ENCODE measurements at places on chromosomes 7 and 10.

DNA sequence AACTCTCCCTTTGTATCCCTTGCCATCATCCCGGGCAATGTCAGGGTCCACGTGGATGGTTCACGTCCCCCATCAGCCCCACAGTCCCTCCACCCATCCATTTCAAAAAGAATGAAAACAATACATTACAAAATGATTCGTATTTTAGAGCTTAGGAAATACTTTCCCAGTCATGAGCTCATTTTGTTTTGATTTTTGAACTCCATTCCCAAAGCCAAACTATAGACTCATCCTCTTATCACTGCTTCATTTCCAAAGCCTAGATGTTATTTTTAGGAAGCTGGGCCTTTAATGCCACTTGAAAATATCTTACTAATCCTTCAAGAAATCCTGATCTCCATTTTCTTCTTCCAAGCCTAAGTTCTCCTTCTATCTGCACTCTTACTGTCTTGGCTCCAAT lies 72.1 kb downstream of the WNT2 start:
- no peak overlapping the region for H3K27ac ChIP-seq
- H3K36me3 ChIP-seq, result no peaks in the 10 kb centered on the region
- H3K4me3 ChIP-seq, result no peak overlapping the region
- DNase-seq, result no peak
- no peaks in the 10 kb centered on the region for H3K4me1 ChIP-seq

- peaks cover 22% of the 10 kb centered on the region for H3K27me3 ChIP-seq
- no peaks in the 10 kb centered on the region for H3K4me1 ChIP-seq
- H3K27ac ChIP-seq, result no peak overlapping the region
- H3K4me3 ChIP-seq, result no peak overlapping the region
Measured at GRCh38 chr10:88661577-88661976, 2.7 kb upstream of the LIPF start.

GRCh38 chr10:17673471-17674061 lies 29.6 kb downstream of the STAM start:
- H3K27me3 ChIP-seq, result no peaks in the 10 kb centered on the region
- peaks cover 25% of the 10 kb centered on the region for H3K36me3 ChIP-seq
- H3K27ac ChIP-seq, result peak overlapping the region; percentile 45
- peaks cover 41% of the 10 kb centered on the region for H3K4me1 ChIP-seq

DNA sequence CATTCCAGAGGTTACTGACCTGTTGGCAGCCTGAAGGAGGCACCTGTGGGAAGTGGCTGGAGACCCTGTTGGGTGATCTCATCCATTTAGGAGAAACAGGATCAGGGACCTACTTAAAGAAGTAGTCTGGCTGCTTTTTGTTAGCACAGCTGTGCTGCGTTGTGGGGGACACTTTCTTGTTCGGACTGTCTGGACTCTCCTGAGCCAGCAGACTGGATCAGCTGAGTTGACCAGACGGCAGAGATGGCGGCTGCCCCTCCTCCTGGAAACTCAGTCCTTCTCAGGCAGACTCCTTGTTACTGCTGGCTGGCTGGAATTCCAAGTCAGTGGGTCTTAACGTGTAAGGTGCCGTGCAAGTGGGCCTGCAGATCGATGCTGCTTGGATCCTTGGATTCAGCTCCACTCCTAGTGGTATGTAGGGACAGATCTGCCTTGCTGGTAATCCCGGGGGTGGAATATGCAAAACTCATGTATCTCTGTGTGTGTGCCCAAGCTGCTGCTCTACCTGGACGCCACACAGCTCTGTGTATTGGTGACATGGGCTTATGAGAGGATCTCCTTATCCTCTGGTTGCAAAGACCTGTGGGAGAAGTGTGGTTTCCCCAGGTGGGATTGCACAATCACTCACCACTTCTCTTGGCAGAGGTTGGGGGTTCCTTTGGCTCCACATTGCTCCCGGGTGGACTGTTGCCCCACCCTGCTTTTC lies 87.3 kb downstream of the CCSER2 start:
- no peak overlapping the region for H3K4me3 ChIP-seq
- no peak overlapping the region for H3K27ac ChIP-seq
- H3K4me1 ChIP-seq, result peaks cover 2% of the 10 kb centered on the region
- H3K36me3 ChIP-seq, result peaks cover 86% of the 10 kb centered on the region

DNA sequence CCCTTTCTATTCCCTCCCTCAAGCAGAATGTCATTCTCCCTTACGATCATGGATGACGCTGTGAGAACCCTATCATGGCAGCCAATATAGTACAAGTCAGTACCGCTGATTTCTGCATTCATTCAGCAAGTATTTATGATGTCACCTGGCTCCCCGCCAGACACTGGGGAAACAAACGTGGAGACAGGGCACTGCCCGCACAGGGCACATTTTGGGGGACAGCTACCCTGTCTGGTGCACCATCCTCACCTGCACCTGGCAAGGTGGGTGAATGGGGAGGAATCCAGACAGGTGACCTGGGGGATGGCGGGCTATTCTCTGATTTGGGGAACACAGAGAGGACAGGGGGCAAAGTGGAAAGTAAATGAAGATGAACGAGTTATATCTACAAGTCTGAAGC lies 28.4 kb downstream of the MKI67 start:
- H3K4me1 ChIP-seq, result peaks cover 55% of the 10 kb centered on the region
- DNase-seq, result no peak
- H3K27me3 ChIP-seq, result no peaks in the 10 kb centered on the region
- H3K27ac ChIP-seq, result peak overlapping the region; percentile 76
